Tibial nerve (tissue), 4 donors: ENCODE measurements at places on chromosomes 6 and 20.

DNA sequence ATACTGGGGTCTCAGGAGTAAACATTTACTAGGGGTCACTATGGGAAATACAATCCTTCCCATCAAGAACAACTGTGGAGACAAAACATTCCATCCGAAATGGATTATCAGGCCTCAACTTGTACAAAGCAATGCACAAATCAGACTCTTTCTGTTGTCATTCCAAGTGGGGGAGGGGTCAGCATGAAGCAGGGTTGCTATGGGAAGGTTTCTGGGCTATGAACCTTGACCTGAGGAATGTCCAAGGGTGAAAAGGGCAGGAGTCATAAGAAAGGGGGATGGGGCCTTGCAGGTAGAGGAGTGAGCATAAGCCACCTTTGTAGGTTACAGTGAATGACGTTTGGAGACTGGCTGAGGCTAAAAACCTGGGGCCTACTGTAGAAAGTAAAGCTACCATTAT, 3.1 kb downstream of the METTL24 start:
- H3K36me3 ChIP-seq, result no peaks in the 10 kb centered on the region
- no peaks in the 10 kb centered on the region for H3K4me1 ChIP-seq
- DNase-seq, result no peak
- no peak overlapping the region for H3K4me3 ChIP-seq

- H3K27ac ChIP-seq, result peak overlapping the region; percentile 88
- no peaks in the 10 kb centered on the region for H3K27me3 ChIP-seq
- H3K4me3 ChIP-seq, result no peak overlapping the region
Measured at GRCh38 chr6:163181666-163182180, 232.8 kb upstream of the QKI start.

GRCh38 chr6:107219851-107220250, 104.5 kb upstream of the BEND3 start:
- H3K27ac ChIP-seq, result no peak overlapping the region
- H3K4me3 ChIP-seq, result no peak overlapping the region
- H3K36me3 ChIP-seq, result no peaks in the 10 kb centered on the region
- no peak for DNase-seq
- H3K4me1 ChIP-seq, result no peaks in the 10 kb centered on the region

GRCh38 chr6:163733061-163733460, 318.5 kb downstream of the QKI start:
- no peaks in the 10 kb centered on the region for H3K36me3 ChIP-seq
- no peak for DNase-seq
- H3K27me3 ChIP-seq, result no peaks in the 10 kb centered on the region
- H3K27ac ChIP-seq, result no peak overlapping the region
- no peak overlapping the region for H3K4me3 ChIP-seq
- H3K4me1 ChIP-seq, result no peaks in the 10 kb centered on the region

DNA sequence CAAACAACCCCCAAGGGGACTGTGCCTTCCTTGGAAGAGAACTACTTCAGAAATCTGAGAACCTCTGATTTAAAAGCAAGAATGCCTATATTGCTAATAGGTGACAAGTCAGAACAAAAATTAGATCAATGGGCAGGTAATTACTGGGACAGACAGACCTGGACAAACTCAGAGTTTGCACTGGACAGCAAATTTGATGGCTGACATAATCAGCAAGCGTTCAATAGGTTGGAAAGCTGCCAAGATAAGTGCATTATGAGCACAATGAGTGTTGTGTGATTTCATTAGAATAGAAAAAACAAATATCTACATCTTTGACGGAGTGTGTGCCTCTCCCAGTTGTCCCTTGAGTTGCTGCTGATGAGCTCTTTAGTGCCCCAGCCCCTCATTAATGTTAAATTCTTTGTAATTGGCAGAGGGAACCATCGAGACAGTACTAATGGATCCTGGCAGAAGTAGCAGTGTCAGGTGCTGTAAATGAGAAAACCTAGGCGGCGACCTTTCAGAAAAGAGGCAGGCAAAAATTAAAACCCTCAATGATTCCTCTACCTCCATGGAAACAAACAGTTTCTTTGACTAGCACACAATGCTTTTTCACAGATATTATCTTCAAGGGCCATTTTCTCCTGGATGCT, 116.5 kb upstream of the COL21A1 start:
- no peak for DNase-seq
- no peaks in the 10 kb centered on the region for H3K4me1 ChIP-seq
- no peaks in the 10 kb centered on the region for H3K36me3 ChIP-seq

DNA sequence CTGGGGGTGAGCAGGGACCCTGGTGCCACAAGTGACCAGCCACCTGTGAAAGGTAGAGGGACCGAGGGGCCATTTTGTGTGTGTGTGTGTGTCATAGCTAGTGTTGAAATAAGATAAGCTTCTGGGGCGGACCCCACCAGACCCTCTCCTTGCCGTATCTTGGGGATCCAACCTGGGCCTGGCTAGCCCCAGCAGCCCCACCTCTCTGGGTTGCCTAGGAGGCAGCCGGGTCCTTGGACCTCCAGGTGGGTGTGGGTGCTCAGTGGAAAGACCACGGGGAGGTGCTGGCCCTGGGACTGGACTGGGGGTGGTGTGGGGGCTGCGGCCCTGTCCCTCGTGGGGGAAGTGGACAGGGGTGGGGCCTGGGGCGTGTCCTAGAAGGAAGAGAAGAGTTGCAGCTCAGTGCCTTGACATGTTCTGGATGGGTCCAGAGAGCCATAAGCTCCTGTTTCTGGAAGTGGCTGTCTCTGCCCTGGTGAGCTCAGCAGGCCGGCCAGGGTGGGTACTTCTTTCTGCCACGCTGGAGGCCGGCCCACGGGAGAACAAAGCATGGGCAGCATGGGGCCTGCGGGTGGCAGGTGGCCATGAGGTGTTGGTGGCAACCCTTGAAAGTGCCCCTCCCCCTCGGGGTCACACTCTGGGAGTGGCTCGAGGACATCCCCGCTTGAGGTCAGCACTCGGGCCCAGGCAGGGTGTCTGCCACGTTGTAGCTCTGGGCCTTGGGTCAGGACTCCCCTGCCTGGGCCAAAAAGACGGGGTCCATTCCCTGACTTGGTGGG, 8.4 kb downstream of the RBBP8NL start:
- no peaks in the 10 kb centered on the region for H3K4me1 ChIP-seq
- no peak overlapping the region for H3K4me3 ChIP-seq
- no peak for DNase-seq
- H3K27ac ChIP-seq, result no peak overlapping the region
- H3K36me3 ChIP-seq, result no peaks in the 10 kb centered on the region

DNA sequence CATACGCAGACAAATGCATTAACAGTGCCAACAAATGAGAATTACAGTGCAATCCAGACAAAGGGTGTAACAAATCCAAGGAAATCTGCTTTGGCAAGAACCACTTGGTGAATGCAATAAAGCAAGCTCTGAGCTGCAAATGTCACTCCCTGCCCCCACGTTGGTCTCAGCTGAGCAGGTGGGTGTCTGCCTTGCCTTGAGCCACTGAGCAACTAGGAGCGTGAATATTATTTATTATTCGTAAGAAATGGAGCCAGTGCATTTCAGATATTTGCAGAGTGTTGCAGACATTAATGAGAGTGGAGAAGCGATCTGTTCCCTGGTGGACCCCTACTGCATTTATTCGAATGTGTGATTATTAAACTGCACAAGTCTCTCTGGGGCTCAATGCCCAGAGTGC, 36.6 kb upstream of the F13A1 start:
- no peaks in the 10 kb centered on the region for H3K27me3 ChIP-seq
- H3K36me3 ChIP-seq, result no peaks in the 10 kb centered on the region
- no peak overlapping the region for H3K4me3 ChIP-seq
- DNase-seq, result no peak
- no peaks in the 10 kb centered on the region for H3K4me1 ChIP-seq
- H3K27ac ChIP-seq, result no peak overlapping the region

DNA sequence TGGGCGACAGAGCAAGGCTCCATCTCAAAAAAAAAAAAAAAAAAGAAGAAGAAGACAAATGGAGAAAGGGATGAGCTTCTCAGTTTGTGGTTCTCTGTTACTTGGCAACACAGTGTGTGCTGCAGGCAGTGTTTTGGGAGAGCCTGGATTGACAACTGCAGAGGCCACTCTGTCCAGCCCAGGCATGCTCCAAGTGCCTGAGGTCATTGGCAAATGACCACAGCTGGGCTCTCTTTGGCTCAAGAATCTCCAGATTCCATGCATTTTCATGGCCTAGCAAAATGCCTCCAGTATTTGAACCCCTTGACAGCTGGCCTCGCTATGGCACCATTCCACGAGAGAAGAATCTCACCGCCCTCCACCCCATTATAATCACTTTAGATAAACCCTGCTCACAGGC, 126.2 kb downstream of the ANKRD60 start:
- no peak for DNase-seq
- no peaks in the 10 kb centered on the region for H3K36me3 ChIP-seq
- no peak overlapping the region for H3K27ac ChIP-seq

GRCh38 chr6:157038610-157039009, 261.4 kb downstream of the ARID1B start:
- no peak overlapping the region for H3K4me3 ChIP-seq
- DNase-seq, result no peak
- no peaks in the 10 kb centered on the region for H3K27me3 ChIP-seq

- no peaks in the 10 kb centered on the region for H3K4me1 ChIP-seq
- H3K27ac ChIP-seq, result no peak overlapping the region
- H3K27me3 ChIP-seq, result no peaks in the 10 kb centered on the region
- no peak overlapping the region for H3K4me3 ChIP-seq
- no peaks in the 10 kb centered on the region for H3K36me3 ChIP-seq
Measured at GRCh38 chr6:51396583-51396982, 577.9 kb downstream of the TFAP2B start.

GRCh38 chr6:39321761-39322160, 741 bp downstream of the KCNK16 start:
- H3K27ac ChIP-seq, result no peak overlapping the region
- no peaks in the 10 kb centered on the region for H3K36me3 ChIP-seq
- DNase-seq, result no peak
- no peaks in the 10 kb centered on the region for H3K27me3 ChIP-seq

DNA sequence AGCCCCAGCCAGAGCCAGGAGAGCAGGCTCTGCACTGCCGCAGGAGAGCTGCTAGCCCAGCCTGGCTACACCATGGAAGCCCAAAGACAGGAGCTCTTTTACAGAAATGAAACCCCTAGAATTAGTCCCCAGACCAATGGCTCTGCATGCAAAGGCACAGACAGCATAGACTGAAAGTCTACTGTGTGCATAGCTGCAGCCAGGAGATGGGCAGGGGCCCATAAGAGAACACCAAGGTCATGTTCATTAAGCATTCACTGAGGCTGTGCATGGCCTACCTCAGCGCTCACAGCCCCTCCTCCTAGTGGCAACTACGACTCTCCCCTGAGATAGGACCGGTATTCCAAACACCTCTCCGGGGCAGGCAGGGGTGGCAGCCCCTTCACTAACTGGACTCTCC, 34.9 kb downstream of the SNX5 start:
- no peak for DNase-seq
- H3K27me3 ChIP-seq, result no peaks in the 10 kb centered on the region
- no peak overlapping the region for H3K4me3 ChIP-seq
- H3K27ac ChIP-seq, result no peak overlapping the region

- no peak overlapping the region for H3K27ac ChIP-seq
- no peaks in the 10 kb centered on the region for H3K27me3 ChIP-seq
- DNase-seq, result no peak
Measured at GRCh38 chr6:1001655-1002349, 308.9 kb upstream of the EXOC2 start.

DNA sequence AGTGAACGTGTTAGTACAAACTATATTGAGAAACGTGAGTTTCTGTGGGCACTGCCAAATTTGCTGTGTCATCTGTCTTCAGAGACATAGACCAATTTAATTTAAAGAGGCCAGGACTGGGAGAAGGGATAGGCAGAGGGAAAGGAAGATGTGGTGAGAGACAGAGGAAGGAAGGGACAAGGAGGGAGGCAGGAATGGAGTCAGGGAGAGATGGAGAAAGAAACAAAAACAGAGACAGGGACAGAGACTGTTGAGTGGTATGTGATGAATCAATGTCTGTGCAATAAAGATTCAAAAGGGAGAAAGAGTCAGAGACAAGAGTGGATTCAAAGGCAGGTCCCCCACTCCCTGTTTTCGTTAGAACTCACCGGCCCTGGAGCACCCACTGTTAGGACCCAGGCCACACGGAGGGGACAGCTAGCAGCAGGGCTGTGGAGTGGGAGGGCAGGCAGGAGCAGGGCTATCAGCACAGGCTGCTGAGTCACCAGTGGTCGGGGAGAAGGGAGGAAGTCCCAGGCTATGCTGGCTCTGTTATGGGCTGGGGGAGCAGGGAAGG, 51.6 kb upstream of the CHD6 start:
- no peak overlapping the region for H3K4me3 ChIP-seq
- no peaks in the 10 kb centered on the region for H3K36me3 ChIP-seq
- H3K4me1 ChIP-seq, result no peaks in the 10 kb centered on the region
- no peak overlapping the region for H3K27ac ChIP-seq

DNA sequence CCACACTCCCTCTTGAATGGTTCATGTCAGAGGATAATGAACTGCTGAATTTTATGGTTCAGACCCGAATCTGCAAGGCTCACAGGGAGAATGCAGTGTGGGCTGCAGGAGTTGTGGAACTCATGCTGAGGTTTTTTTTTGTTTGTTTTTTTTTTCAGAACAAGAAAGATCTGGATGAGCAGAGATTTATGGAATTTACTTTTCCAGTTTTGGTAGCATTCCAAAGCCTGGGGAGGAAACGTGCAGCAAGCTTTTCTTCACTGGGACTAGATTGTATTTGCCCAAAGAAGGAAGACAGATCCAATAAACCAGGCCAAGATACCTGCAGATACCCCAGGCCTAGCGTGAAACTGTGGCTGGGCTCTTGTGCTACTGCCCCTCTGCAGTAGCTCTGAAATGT, 223.9 kb upstream of the TAB2 start:
- no peaks in the 10 kb centered on the region for H3K36me3 ChIP-seq
- H3K27ac ChIP-seq, result no peak overlapping the region
- H3K27me3 ChIP-seq, result no peaks in the 10 kb centered on the region
- no peak overlapping the region for H3K4me3 ChIP-seq
- no peak for DNase-seq

DNA sequence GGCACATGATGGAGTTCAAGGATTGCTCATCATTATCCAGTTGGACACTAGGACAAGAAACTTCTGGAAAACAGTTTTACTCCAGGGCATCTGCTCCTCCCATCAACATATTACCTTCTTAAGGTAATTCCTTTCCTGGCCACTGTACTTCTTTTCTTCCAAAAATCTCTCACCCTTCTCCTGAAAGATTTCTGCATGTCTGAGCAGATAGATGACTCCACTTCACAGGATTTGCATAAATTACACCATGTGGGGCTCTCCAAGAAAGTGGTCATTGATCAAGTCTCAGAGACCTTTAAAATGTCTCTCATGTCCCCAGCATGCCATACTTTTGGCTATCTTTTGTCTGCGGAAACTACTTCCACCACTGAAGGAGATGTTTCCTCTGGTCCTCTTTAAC, 103.2 kb upstream of the TNFAIP3 start:
- H3K4me1 ChIP-seq, result no peaks in the 10 kb centered on the region
- H3K4me3 ChIP-seq, result no peak overlapping the region
- no peaks in the 10 kb centered on the region for H3K27me3 ChIP-seq
